GM19239 (cell line): ENCODE measurements at places on chromosomes 5 and 9.
A peak's percentile ranks its signal among the peaks of the same experiment; 100 is the strongest.

DNA sequence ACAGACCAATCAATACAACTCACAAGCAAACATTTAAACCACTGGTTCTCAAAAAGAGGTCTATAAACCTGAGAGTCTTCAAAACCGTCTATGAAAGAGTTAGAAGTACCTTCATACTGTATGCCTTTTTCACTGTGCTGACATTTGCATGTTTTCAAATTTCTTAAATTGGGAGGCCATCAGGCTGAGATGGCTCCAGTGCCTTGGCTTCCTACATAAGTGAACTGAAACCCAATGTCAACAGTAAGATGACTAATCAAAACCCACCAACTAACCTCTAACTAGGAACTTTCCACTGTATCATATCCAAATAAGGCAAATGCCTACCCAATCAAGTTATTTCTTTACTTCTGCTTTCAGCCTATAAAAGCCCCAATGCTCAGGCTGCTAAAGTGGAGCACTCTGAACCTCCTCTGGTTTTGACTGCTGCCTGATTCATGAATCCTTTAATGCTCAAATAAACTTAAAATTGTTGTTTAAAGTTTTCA, 35.1 kb downstream of the FAM13B start:
- peak; percentile 16 for DNase-seq

- no peak for DNase-seq
Measured at GRCh38 chr5:152092580-152092979, 167.9 kb upstream of the GLRA1 start.

GRCh38 chr5:34651791-34652190, 4.3 kb upstream of the RAI14 start:
- no peak for DNase-seq

DNA sequence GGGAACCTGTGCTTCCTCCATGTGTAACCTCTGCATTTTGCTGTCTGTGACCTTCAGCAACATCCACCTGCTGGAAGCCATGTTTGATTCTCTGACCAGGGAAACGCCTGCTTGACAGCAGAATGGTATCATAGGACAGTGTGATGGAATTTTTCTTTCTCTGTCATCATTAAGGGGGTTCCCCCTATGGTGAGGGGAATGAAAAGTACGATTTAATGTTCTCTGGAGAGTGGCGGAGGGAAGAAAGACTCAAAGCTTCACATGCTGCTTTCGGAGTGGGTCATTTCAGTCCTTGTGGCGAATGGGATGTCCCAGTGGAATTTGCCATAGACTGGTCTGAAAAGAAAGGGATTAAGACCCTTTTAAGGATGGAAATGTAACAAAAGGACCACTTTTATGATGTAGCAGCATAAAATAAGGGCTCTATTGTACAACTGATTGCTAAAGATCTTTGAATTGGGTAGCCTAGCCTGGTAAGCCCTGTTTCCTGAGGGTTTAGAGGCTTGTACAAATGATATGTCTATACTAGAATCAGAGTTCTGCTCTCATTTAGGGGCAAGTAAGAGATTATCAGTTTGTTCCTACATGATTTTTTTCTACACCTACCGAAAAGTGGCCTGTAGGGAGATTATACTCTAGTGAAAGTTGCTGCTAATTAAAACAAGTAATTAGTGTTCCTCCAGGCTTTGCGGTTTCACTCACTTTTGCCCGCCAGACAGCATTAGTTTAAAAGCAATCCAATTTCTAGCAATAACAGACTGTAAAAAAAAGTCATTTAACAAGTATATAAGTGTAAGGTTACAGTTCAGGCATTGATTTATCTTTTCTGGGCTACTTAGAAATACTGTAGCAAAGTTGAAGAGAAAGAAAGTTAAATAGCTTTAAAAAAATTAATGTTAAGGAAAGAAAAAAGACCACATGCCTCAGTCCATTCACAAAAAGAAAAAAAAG, 904.5 kb downstream of the NR2F1-AS1 start:
- DNase-seq = no peak

DNA sequence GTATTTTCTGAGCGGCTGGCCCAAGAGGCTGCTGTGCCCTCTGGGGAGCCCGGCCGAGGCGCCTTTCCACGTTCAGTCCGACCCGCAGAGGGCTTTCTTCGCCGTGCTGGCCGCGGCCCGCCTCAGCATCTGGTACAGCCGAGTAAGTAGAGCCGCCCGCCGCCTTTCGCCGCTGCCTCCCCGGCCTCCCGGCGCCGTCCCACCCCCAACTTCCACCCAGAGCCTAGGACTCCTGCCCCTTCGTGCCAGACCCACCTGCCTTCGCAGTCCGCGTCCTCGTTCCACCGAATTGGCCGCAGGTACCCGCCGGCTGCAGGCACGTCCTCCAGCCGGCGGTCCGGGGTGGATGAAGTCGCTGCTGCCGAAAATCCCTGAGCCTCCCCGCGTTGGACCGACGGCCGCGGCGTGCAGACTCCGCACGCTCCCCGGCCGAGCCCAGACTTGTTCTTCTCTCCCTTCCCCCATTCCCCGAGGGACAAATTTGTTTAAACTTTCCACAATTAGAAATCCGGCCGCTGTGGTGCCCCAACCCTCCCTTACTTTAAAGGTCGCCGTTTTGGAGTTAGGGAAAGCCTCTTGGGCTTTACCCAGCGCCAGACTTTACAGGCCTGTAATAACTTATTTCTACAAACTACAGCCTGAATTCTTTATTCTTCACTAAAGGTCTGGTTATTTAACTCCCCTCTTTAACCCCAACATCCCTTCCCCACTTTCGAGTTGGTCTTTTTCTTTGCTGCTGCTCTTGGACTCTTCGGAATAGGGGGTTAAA, 589 bp downstream of the RIC1 start:
- no peak for DNase-seq

- no peak for DNase-seq
Measured at GRCh38 chr9:18549772-18550171, 75.8 kb downstream of the ADAMTSL1 start.
